ENCODE measurements at places on chromosomes 11 and 22.

- DNase-seq, result no peak
These were observed 16.7 kb upstream of the ARHGAP32 start for GRCh38 chr11:129208863-129209262.

DNA sequence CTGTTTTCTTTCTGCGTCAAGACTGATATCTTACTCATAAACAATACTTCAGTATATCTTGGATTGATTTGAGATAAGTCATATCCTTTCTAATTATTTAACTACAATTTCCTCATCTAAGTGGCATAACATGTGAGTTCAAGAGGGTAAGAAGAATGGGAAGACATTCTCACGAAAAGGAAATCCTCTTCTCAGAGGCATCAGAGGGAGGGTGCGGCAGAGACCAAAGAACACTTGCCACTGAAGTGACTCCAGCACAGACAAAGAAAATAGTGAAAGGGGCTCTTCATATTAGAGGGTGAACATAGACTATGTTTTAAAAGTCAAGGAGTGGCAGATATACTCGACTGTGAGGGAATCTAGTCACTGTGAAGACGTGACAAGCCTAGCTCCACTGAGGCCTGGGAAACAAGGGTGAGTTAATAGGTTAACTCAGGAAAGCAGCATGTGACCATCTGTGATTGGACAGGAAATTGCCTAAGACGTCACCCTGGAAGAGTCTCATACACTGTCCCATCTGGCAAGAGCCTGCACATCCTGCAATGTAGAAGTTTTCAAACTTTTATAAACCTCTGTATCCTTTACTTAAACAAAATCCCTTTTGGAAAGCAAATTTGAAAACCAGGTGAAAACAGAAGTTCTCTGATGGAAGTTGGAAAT lies 1.9 kb upstream of the MMP1 start:
- DNase-seq, result no peak

DNA sequence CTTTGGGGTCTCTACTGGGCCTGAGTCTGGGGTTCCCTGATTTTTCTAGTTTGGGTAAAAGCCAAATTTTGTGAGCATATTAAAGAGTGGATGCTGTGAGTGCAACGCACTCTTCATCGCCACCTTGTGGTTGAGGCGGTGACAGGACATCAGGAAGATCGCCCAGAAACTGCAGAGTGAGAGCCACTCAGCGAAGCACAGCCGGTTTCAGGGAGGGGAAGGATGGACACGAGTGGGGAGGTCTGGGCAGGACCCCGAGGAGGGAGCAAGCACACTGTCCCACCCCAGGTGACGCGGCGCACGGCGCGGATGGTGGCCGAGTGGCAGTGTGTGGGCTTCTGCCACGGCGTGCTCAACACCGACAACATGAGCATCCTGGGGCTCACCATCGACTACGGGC lies 9.1 kb downstream of the SELENOO start:
- peak; percentile 45 for DNase-seq

GRCh38 chr11:2915473-2915872 lies 13.7 kb downstream of the PHLDA2 start:
- DNase-seq, result no peak

- DNase-seq, result no peak
These were observed 10.3 kb downstream of the USH1C start for GRCh38 chr11:17533778-17534415.

GRCh38 chr11:27166130-27166529 lies 125.5 kb downstream of the BBOX1 start:
- no peak for DNase-seq

DNA sequence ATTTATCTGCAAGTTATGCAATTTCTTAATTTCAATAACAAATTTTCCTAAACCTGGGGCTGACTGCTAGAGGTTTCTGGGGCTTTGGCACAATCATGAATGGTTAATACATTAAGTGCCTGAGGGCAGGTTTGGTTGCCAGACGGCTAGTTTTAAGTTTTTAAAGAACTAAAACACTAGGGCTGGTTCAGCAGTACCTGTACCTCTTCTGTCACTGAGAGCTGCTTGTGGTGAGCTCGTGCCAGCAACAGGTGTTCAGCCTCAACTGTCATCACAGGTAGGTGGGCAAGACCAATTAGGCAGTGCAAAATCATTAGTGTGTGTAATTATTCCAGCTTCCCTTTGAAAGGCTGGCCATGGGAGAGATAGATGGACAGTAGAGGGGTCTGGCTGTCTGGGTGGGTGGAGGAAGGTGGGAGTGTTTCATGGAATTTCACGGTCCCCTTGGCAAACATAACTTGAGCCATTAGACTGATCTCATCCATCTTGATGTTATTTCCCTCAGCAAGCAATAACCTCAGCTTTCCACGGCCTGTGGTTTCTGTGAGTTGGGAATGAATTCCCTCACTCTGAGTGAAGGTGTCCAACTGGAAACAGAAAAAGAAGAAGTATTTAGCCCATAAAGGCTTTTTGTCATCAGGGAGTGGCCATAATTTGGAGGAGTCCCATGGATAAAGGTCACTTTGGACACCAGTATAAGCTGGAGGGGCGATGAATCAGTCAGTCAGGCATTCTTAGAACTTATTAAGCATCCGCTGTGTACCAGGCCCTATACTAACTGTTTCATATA lies 114.8 kb downstream of the SNX19 start:
- DNase-seq, result no peak

DNA sequence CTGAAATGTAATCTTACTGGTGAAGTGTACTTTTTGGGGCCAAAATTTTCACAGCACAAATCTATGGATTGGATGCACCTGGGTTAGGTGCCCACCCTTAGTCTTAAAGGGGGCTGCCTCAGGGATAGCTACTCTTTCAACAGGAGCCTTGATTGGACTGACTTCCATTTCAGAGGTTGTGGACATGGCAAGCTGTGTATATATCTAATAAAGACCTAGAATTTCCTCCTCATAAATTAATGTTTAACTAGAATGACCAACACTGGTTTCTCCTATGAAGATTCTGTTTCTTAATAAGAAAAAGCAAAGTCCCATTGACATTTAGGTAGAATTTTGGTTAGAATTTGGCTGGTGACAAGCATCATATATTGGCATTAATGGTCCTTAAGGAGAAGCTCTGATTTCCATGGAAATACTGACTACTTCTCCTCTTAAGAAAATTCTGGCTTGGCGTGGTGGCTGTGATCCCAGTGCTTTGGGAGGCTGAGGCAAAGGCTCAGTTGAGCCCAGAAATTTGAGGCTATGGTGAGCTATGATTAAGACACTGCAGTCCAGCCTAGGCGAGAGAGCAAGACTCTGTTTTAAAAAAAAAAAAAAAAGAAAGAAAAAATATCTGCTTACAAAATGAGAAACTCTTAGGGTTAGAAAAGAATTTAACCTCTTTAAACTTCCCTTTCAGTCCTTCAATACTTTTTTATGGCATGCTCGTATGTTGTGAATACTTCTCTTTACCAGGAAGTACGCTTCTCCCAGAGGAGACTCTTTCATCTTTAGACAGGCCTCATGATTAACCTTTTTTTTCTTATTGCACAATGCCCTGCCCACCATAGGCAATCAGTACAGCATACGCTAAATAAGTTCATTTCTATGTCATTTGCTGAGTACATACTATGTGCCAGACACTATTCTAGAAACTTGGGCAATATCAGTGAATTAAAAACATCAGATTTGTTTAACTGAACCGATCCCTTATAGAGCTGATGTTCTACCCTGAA lies 77.2 kb downstream of the PRR5L start:
- DNase-seq, result no peak

DNA sequence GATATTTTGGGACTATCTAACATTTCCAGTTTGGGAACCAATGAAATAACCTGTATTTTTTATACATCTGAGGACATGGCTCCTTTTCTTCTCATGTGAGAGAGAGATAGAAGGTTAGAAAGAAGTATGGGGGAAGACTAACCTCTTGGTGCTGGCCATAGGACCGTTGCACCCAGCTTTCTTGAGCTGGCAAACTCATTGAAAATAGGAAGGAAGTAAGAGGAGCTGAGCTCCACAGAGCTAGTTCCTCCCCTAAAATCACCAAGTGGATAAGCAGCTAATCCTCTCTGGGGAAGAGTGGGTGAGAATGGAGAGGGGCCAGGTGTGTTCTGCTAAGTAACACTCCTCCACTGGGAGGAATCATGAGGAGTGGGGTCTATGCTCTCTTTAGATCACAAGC lies 387.4 kb upstream of the CADM1 start:
- DNase-seq, result no peak

- DNase-seq, result no peak
These were observed 704.8 kb downstream of the DLG2 start for GRCh38 chr11:84922212-84922805.
